ENCODE measurements at places on chromosomes 2 and 18.
A peak's percentile ranks its signal among the peaks of the same experiment; 100 is the strongest.

DNA sequence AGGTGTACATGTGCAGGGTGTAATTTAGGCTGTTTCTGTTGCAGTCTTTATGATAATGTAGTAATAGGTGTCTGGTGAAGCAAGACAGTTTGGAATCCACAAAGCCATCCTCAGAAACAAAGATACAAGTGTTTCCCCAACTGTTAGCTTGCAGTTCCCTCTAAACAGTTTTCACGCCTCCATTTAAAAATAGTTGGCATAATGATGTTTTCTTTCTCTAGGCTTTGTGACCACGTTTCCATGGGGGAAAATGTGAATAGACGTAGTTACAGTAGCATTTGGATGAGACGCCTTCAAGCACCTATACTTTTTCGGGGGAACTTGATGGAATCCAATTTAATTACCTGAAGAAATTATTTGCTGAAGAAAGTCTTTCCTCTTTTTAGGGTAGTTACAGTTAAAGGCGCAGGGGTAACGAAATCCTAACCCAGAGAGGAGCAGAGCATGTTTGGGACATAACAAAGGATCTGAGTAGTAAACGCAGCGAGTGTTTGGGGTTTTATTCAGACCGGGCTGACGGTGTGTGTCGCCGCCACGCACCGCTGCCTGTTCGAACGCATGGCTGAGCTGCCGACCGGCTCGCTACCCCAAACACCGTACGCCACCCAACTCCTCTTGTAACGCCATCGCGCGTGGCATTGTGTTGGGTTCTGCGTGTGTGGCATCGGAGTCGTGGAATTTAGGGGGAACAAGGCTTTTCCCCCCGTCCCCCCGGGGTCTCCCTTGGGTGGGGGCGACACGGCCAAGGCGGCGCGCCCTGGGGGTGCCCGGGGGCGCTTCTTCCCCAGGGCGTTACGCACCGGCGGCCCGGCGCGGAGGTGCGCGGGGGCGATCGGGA lies 681 bp upstream of the NRP2 start:
- no peak for DNase-seq

GRCh38 chr2:137220438-137220993 lies 455.2 kb downstream of the THSD7B start:
- no peak for DNase-seq

- no peak for DNase-seq
Measured at GRCh38 chr18:69999656-70000055, 52.0 kb upstream of the CD226 start.

DNA sequence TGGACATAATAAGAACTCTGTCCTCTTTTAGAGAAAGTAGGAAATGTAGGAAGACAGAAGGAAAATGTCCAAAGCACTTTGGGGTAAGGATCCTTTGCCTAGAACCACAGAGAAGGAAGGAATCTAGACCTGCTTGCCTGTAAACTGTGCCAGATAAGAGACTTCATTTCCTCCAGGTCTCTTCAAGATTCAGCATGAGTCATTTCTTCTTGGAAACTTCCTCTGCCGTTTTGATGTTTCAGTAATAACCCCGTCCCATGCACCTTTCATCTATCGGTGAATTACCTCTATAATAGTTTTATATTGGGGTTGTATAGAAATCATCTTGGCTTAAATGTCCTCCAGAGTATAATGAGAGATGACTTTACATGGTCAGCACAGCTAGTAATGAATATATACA lies 63.2 kb upstream of the LRATD1 start:
- no peak for DNase-seq

GRCh38 chr18:69871363-69871762 lies 76.3 kb downstream of the CD226 start:
- DNase-seq = no peak

- DNase-seq = no peak
Measured at GRCh38 chr2:211836409-211836808, 702.2 kb downstream of the ERBB4 start.

DNA sequence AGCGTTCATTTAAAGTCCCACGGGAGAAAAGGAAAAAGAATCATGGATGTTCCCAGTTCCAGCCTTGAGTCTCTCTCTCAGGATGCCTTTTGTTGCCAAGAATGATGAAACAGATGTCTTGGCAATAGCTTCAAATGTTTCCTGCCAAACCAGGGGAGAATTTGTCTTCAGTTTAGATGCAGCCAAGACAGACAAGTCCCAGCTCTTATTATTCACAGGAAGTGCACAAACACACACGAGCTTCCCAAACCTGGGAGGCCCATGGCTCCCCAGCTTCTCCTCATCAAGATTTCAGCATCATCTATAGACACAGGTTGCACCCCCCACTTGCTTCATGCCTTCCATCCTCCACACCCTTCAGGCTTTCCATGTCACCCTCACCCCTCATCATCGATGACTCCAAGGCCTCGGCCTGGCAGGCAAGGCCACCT lies 45.9 kb downstream of the HS1BP3 start:
- peak; percentile 43 for DNase-seq

GRCh38 chr18:42936289-42936688 lies 179.2 kb downstream of the RIT2 start:
- DNase-seq = no peak

- DNase-seq = peak; percentile 75
Measured at GRCh38 chr2:174039551-174040416, 74.6 kb upstream of the SP3 start.

- DNase-seq = no peak
Measured at GRCh38 chr2:210299866-210300373, 15.1 kb downstream of the MYL1 start.

DNA sequence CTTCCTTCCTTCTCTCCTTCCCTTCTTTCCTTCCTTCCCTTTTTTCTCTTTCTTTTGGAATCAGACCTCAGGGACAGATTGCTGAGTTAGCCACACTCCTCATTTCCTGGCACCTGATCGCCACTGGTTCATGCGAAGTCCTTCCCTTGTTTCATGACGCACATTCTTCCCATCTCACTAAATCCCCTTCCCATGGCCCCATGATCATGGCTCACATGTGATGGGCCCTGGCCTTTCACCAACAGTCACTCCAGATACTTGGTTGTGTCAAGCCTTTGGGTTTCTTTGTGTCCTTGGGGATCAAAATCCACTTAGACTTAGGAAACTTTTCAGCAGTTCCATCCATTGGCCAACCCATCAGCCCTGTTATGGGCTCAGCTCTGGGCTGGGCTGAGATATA lies 23.8 kb upstream of the ASPRV1 start:
- DNase-seq = no peak

GRCh38 chr2:149050188-149050587 lies 11.7 kb downstream of the LYPD6B start:
- DNase-seq = no peak

GRCh38 chr2:196277002-196277401 lies 105.6 kb upstream of the STK17B start:
- no peak for DNase-seq

- no peak for DNase-seq
Measured at GRCh38 chr2:45263147-45263546, 253.9 kb upstream of the SIX2 start.

GRCh38 chr18:45525301-45525700 lies 90.0 kb upstream of the SLC14A2 start:
- no peak for DNase-seq

- DNase-seq = no peak
Measured at GRCh38 chr2:142992840-142993239, 115.4 kb downstream of the KYNU start.

DNA sequence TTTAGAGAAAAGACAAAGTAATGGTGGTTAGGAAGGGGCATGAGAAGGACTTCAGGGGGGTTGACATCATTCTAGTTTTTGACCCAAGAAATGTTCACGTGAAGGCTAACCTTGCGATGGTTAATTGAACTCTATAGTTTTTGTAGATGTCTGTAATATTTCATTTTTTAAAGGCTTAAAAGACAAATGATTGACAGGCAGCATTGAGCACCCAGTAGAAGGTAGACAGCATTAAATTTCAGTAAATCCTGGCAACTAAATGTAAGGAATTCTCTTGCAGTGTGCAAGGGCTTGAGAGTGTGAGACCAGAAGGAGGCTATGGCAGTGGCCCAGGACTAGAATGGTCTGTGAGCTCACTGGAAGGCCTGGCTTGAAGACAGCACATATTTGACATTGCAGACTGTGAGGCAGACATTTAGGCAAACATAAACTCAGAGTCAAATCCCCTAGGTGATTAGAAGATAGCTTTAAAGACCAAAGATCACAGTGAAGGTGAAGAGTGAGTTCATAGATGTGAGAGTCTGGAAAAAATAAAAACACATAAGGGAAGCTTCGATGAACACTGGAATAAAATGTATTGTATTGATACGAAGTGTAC lies 100.1 kb upstream of the MAP4K4 start:
- no peak for DNase-seq

DNA sequence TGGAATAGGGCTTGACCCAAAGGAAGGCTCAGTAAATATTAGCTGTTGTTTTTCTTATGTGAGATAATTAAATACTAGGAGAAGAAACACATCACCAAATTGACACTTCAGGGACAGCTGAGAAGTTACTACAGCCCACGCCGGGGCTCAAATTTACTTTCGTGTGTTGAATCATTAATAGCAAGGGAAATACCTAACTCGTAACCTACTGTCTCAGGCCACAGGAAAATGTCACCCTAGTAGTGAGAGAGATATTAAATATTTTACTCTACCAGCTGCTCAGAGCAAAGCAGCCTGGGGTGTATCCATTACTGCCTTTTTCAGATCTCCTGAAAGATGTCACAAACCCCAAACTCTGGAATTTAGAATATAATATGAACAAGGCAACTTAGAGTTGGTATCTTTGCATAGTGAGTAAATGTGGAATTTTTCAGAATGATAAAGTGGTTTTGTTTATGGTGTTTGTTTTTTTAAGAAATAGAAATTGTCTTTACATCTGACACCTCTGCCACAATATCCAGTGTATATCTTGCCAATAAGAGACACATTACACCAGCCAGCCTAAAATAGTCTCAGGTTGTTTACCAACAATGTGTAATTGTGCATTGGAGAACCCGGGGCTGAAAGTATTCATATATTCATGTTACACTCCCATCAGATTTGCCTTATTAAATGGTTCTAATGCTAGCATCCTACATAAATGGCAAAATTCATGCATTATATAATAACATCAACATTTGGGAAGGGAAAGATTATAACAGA lies 48.4 kb downstream of the ATP8B1 start:
- no peak for DNase-seq

Data from hippocampal formation (tissue), 2 donors.